ENCODE measurements at places on chromosomes 16 and 17.
A peak's percentile ranks its signal among the peaks of the same experiment; 100 is the strongest.

DNA sequence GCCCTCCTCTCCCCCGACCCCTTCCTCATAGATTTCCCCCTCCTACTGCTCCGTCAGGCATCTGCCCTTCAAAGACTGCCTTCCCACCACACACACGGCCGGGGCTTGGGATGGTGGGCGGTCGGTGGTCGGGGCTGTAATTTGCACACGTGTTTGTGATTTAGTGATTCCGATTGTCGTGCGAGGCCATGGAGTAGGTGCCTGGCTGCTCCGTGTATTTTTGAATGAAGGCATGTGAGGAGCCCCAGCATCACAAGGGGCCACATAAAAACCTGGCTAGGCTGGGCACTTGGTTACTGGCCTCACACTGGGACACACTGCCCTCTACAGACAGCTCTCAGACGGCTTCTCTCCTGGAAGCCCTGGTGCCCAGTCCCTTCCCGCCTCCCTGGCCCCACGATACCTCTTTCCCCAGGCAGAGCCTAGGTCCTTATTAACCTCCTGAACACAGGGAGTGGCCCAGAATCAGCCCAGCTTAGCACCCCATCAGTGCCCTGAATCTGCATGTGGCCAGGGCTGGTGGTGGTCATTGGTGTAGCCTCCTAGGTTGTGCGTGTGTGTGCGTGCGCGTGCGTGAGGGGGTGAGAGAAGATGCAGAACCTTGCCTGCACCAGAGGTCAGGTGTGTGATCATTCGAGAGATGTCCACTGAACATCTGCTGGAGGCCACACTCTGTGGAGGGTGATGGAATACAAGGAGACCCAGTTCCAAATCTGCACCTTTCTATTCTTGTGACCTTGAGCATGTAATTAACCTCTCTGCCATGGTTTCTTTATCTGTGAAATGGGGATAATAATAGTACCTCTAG, 1.3 kb upstream of the SOCS1 start:
- DNase-seq, result peak; percentile 87

GRCh38 chr16:2358811-2359210, 18.3 kb upstream of the ABCA3 start:
- DNase-seq, result no peak

GRCh38 chr16:31458073-31458843, 1.0 kb upstream of the ARMC5 start:
- peak; percentile 76 for DNase-seq

DNA sequence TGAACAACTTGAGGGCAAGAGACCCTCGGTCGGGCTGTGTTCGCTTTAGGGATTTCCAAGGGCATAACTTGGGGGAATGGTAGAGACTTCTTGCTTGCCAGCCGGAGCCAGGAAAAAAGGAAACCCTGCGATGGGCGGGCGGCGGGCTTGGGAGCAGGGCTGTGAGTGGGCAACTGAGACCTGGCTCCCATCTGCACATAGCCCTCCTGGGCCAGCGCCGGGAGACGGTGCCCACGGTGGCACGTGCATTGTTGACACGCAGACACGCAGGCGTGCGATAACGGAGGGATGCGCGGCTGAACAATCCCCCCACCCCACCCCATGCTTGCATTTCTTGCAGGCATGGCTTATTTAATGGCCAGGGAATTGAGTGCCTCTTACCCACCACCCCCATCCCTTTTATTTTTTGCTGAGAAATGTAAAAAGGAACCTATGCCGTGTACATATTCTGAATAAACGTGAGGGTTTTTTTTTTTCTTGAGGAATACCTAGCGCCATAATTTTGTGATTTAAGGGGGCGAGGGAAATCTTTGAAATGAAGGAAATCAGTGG, 17.1 kb upstream of the ZFHX3 start:
- no peak for DNase-seq

GRCh38 chr17:36686123-36686669, 84.8 kb downstream of the MRM1 start:
- no peak for DNase-seq

DNA sequence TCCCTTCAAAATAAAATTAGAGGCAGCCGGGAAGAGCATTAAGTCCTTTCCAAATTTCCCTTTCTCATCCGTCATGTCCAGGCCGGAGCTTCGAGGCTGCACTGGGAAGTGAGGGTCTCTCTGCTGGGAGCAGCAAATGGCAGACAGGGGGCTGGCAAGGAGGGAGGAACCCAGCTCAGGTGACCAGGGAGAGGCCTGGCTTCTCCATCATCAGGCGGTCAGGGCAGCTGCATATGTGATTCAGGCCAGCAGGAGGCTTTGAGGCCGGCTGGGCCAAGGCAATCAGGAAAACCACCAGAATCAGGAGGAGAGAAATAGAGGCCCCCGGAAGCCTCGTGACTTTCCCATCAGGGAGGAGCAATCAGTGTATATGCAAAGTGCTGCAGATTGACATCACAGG, 85.0 kb upstream of the RPL38 start:
- peak; percentile 4 for DNase-seq

DNA sequence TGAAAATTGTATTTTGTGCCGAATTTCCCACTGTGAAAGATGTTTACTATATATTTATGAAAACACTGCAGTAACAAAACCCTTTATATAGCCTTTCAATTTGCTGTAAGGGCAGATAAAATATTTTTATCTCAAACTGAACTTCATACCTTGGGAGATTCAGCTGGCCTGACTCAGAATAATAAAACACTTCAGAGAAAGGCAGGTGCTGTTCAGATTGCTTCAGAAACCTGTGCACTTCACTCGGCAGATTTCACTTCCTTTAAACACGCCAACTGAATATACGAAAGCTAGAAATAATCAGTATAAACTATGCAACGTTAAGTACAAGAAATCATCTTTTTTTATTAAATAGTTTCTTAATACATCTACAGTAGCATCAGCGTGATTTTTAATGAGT, 839.1 kb upstream of the RBFOX1 start:
- no peak for DNase-seq

DNA sequence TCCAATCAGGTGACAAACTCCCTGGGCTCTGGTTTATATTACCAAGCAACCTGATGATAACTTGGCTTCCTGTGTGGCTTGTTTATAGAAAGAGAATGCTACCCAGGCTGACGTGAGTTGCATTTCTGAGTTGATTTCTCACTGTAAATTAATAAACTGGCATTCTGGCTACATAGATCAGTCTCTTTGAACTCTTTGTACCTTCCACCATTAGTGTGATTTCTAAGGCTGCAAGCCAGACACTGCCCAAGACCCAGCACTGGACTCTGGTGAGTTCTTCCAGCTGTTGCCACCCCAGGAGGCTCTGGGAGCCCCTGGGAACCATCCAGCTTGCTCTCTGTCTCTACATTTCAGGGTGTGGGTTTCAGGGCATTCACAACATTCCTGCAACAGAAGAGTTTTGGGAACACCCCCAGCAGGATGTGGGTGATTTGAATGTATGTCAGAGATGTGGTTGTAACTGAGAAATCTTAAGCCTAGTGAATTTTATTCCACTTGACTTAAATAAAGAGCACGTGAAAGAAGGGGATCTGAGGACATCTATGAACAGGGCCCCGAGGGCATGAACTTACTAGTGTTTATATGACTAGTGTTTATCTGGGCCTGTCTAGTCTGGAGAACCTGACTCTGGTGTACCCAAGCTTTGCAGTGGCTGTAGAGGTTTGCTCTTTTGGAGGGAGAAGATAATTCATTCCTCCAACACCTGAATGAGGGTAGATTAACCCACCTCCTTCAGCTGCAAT, 30.3 kb upstream of the LRRC37A start:
- no peak for DNase-seq

DNA sequence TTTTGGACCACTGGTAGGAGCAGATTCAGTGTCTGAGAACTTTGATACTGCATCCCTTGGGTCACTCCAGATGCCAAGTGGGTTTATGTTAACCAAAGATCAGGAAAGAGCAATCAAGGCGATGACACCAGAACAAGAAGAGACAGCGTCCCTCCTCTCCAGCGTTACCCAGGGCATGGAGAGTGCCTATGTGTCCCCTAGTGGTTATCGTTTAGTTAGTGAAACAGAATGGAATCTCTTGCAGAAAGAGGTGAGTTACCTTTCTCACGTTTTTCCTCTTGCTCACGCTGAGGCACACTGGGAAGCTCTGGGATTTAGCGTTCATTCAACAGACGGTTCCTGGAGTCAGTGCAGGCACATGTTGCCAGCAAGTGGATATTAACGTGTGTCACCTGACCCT, 58.0 kb downstream of the NUP88 start:
- no peak for DNase-seq

- DNase-seq, result peak; percentile 42
These were observed 586 bp downstream of the UBALD2 start for GRCh38 chr17:76265624-76266243.

GRCh38 chr17:41539979-41540701, 12.0 kb upstream of the KRT19 start:
- DNase-seq, result no peak

DNA sequence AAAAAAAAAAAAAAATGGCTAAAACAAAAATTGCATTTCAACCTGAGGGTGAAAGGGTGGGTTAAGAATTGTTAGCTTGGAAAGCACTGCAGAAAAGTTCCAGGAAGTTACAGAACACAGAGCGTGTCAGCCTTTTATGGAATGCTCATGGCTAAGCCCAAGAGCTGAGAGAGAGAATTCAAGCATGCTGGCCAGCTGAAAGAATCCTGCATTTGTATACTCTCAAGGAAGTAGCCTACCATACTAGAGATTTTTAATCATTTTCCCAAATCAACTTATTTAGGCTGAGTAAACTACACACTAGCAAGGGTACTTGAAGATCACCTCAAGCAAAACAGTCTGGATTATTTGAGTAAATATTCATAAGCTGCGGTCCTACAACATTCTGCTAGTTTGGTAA, 153.9 kb downstream of the KCNJ2 start:
- DNase-seq, result no peak

GRCh38 chr16:70576431-70577255, 53.0 kb downstream of the SF3B3 start:
- DNase-seq, result peak; percentile 84

- peak; percentile 24 for DNase-seq
These were observed 3.7 kb downstream of the CMTM1 start for GRCh38 chr16:66569827-66570405.

GRCh38 chr17:21162394-21162775, 35.6 kb downstream of the DHRS7B start:
- DNase-seq, result no peak

DNA sequence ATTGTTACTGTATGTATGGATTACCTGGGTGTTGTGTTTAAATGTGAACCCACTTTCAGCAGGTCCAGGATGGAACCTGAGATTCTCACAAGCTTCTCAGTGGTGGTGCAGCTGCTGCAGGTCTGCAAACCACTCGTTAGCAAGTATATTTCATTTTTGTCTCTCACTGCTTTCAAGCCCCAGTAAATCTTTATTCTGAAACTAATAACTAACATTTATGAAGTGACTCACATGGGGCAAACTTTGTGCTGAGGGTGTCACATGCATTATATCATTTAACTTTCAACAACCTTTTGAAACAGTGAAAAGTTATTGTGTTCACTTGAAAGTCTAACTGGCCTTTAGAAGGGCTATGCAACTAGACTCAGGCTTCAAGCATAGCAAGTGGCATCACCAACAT, 98.9 kb upstream of the DYNLRB2 start:
- no peak for DNase-seq

- no peak for DNase-seq
These were observed 33.1 kb downstream of the COG4 start for GRCh38 chr16:70490261-70490660.

DNA sequence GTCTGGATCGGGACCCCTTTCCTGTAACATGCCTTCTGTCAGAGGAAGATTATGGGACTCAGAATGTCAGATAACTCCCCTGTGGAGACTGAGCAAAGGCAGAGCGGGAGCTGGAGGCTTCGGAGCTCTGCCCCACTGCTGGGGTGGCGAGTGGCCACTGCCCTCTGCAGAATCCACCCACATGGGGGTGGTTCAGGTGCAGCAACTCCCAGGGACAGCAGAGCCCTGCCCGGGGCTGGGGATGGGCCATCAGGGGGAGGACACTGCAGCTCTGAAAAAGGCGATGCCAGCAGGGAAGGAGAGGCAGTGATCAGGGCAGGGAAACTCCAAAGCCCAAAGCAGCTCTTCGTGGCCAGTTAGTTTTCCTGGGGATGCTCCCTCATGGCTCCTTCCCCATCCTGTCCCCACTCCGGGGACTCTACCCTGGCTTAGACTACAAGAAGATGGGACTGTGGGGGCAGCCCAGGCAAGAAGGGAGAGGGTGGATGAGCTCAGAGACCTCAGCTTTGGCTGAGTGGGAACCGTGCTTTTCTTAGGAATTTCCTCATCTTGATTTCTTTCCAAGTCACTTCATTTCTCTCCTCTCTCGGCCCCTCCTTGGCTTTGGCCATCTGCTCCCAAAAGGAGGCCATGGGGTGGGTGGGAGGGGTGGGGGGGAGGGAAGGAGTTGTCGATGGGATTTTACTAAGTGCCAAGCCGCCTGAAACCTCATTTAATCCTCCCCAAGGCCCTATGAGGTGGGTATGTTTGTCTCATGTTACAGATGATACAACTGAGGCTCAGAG, 4.0 kb downstream of the CA4 start:
- no peak for DNase-seq

- no peak for DNase-seq
These were observed 9.1 kb downstream of the FLCN start for GRCh38 chr17:17227608-17228520.

- DNase-seq, result no peak
These were observed 66.4 kb downstream of the MYH10 start for GRCh38 chr17:8563981-8564602.

DNA sequence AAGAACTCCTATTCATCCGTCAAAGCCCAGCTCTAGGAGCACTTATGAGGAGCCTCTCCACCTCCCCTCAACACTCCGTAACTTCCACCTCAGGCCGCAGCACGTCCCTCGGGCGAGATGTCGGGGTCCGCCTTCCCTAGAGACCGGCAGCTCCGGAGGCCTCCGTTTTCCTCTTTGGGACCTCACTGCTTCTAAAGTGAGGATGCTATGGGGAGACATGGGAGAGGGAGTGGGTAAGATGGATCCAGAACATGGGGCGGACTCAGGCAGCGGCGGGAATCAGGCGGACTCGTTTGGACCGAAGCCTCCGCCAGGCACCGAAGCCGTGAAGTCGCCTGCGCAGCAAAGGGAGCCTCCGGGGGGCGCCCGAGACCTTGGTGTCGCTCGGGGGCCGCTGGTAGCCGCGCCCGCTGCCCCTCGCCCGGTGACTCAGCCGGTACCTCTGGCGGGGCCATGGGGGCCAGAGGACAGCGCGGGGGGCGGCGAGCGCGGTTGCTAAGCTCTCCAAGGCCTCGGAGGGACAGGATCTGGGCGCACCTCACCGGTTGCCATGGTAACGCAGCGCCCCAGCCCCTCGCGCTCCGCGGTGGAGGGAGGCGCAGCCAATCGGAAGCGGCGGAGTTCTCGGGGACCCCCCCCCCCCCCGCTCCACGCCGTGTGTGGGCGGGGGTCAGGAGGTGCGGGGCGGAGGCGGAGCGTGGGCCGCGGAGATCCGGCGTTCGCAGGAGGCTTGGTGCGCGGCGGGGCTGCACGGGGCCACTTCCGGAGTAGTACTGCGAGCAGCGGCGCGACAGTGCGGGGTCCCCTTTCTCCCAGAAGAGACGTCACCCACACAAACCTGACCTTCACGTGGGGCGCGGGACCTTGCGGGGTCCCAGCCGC, 1.3 kb upstream of the HIC1 start:
- no peak for DNase-seq

Data from RKO (cell line).